ENCODE measurements at places on chromosomes 12 and 14.

- DNase-seq = no peak
Observed at GRCh38 chr14:22535126-22535525, 53.9 kb downstream of the DAD1 start.

- DNase-seq = no peak
Observed at GRCh38 chr14:44420226-44420625, 86.9 kb downstream of the FSCB start.

DNA sequence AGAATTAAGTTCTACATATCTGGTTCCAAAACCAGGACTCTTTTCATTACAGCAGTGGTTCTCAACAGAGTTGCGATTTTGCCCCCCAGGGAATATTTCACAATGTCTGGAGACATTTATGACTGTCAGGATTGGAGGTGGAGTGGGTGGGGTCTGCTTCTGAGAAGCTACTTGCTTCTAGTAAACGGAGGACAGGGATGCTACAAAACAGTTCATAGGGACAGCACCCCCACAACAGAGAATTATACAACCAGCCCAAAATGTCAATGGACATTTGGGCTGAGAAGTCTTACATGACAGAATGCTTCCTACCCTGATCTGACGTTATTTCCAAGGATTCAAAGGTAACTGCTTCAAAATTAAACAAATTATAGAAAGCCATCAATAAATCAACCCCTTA, 739 bp upstream of the SPATA7 start:
- no peak for DNase-seq

GRCh38 chr14:74973905-74974363, 18.5 kb upstream of the PGF start:
- DNase-seq = no peak

DNA sequence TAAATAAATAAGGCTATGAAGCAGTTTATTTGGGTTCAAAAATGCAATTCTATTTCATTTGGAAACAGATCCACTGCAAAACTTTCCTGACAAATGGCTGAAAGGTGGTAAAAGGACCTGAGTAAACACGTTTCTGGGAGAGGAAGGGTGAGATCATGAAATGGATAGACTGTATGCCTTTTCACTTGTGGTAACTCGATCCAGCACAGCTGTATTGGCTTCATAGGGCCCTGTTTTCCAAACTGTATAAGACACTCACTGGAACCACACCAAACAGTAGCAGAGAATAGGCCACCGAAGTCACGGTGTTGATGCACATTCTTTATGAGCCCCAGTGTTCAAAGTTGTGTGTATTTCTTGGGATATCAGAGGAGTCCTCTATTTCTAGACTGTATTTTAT, 325.2 kb upstream of the DIO2 start:
- no peak for DNase-seq

GRCh38 chr14:99675951-99676350, 8.1 kb upstream of the CYP46A1 start:
- DNase-seq = no peak

- DNase-seq = no peak
Observed at GRCh38 chr12:114664651-114665320, 19.2 kb downstream of the TBX3 start.

GRCh38 chr14:93116676-93117200, 1.0 kb upstream of the ITPK1 start:
- DNase-seq = no peak

DNA sequence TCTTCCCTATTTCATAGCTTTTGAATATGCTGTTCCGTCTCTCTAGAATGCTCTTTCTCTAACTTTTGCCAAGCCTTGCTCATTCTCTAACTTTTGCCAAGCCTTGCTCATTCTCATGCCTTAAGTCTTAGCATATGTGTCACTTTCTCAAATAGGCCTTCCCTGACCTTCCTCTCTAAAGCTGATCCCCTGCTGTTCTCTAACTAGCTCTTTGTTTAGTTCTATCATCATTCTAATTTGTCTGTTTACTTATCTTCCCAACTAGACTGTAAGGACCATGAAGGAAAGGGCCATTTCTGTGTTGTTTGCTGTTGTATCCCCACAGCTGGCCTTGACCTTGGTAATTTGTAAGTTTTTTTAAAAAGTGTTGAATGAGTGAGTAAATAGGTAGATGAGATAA, 71.1 kb downstream of the ZNF641 start:
- no peak for DNase-seq

- no peak for DNase-seq
Observed at GRCh38 chr12:29191267-29191850, 42.3 kb downstream of the FAR2 start.

DNA sequence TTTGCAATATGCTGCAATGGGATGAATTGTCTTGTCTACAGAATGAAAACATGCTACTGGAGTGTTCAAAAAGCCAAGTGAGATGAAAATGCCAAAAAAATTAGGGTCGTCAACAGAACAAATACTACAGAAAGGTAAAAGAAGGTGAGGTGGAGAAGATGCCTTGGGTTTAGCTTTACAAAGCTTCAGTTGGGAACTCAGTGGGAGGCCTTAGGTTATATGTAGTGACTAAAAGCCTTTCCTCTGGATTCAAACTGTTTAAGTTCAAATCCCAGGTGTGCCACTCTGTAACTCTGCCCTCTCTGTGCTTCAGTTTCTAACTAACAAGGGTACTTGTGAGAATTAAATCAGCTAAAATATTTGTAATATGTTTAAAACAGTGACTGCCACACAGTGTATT, 84.9 kb upstream of the PDE3A start:
- no peak for DNase-seq

- peak; percentile 86 for DNase-seq
Observed at GRCh38 chr12:45725631-45726602, 3.6 kb upstream of the ARID2 start.

- no peak for DNase-seq
Observed at GRCh38 chr12:31599053-31599452, 8.1 kb upstream of the DENND5B start.

- DNase-seq = no peak
Observed at GRCh38 chr12:56878010-56878339, 56.2 kb downstream of the SDR9C7 start.

- DNase-seq = no peak
Observed at GRCh38 chr12:34163443-34163842, 141.1 kb downstream of the ALG10 start.

- DNase-seq = peak; percentile 7
Observed at GRCh38 chr14:88189417-88190191, 133.5 kb downstream of the KCNK10 start.

- DNase-seq = peak; percentile 43
Observed at GRCh38 chr14:90381999-90382451, 14.8 kb upstream of the CALM1 start.

DNA sequence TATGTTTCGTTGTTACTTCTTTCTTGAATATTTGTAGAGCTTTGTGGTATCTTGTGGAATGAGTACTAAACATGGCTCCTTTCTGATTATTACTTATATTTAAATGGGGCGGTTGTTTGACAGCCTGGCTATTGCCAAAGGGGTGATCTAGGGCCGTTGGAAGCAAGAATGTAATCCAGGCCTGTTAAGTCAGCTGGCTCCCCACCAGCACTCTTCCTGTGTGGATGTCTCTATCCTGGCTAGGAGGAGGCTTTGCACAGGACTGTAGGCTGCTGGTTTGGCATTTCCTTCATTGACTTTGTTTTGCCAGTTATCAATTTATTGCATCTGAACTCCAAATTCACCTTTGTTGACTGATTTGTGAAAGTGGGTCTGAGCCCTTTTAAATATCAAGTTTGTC, 5.6 kb downstream of the FAM234B start:
- DNase-seq = no peak

DNA sequence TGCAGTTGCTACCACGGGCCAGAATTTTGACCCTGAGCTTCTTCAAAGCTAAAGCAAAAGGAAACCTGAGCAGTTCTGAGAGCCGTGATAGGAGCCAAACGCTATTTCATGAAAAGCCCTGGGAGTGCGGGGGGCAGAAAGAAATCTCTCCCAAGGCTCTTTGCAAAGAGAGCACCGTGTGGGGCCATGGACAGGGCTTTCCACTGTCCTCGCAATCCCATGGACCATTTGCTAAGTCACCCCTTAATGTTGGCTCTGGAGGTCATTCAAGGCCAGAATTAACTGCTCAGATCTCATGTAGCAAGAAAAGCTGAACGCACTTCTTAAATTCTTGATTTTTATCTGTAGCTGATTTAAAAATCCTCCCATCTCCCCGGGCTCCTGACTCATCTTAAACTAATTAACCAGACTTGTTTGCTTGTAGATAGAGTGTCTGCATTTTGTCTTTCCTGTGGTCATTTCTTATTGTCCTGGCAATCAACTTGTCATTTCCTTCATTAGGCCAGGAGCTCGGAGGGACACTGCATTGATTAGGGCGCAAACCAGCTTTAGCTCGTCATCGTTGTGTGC, 24.8 kb downstream of the CLSTN3 start:
- no peak for DNase-seq

DNA sequence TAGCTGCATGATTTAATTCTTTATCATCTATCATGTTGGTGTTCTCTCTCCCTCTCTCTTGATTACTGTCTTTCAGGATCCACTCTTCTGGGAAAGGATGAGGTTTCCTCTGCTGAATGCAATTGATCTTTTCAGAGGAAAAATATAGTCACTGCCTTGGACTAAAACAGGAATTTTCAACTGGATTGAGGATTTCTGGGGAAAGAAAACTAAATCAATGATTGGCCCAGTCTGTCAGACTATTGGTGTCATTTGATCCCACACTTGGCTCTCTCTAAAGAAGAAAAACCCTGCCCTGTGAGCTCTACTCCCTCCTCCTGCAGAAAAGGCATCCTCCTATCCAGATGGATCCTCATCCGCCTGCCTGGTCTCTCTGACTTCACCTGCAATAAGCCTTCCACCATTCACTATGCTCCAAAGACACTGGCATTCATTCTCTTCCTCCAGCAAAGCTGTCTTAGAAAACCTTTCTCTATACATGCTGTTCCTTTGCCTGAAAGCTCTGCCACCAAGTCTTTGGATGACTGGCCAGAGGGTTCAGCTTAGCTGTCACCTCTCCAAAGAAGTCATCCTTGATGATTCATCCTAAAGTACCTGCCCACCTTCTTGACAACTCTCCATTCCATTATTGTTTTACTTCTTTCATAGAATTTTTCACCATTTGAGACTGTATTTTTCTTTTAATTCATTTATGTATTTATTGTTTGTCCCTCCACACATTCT, 127.7 kb upstream of the CAND1 start:
- no peak for DNase-seq

- DNase-seq = no peak
Observed at GRCh38 chr12:24102676-24103075, 153.2 kb upstream of the SOX5 start.

DNA sequence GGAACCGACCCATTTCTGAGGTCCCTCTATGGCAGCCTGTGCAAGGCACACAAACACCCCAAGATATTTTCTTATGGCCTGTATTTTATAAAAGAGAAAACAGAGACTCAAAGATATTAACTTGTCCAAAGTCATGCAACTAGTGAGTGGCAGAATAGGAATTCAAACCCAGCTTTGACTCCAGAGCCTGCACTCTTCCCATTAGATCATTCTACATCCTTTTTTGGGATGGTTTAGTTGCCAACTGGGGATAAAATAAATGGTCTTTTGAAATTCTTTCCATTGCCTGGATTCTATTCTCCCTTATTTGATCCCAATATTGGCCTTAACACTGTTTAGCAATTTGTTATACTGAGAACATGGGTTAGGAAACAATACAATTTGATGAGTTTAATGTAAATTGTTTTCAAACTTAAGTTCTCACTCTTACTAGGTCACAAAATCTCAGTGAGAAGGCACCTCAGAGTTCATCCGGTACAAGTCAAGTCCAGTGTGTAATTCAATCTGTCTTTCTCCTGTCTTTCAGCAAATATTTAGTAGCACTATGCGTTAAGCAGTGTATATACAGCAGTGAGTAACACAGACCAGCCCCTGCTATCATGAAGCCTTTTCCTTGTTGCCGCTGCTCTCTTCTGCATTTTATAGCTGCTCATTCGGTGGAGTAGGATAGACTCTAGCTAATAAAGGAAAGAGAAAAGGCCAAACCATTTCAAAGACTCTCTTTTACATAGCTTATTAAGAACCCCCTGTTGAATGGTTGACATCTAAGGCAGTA, 162.1 kb upstream of the IFNG-AS1 start:
- DNase-seq = no peak

- no peak for DNase-seq
Observed at GRCh38 chr12:70157099-70157498, 86.1 kb upstream of the CNOT2 start.

GRCh38 chr12:79566452-79567174, 124.2 kb downstream of the PAWR start:
- no peak for DNase-seq

DNA sequence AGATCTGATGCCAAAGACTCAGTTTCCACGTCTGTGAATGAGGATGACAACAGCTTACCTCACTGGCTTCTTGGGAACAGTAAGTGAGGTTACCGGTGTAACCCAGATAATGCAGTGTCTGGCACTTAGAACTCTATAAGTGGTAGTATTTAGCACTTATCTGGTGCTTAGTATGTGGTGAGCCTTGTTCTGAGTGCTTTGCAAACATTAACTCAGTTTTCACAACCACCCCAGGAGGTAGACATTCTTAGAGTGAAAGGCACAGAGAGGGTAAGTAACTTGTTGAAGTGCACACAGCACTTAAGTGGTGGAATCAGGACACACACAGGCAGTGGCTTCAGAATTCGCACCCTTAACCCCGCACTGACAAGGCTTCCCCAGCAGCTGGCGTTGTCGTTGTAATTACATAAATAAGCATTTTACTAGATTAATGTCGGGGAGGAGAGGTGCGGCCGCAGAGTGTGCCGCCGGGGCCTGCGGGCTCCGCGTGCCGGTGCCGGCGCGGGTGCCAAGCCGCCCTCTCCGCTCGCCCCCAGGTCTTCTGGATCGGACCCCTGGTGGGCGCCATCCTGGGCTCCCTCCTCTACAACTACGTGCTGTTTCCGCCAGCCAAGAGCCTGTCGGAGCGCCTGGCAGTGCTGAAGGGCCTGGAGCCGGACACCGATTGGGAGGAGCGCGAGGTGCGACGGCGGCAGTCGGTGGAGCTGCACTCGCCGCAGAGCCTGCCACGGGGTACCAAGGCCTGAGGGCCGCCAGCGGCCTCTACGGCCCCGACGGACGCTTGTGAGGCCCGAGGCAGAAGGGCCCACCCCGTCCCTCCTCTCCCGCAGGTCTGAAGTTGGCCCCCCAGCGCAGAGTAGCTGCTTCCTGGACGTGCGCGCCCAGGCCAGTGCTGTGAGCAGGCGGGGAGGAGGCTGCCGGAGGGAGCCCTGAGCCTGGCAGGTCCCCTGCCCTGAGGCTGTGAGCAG, 4.6 kb downstream of the AQP2 start:
- DNase-seq = no peak

- no peak for DNase-seq
Observed at GRCh38 chr12:75641031-75641780, 129.8 kb upstream of the KRR1 start.

- no peak for DNase-seq
Observed at GRCh38 chr12:93317227-93317626, 60.5 kb upstream of the NUDT4 start.

- no peak for DNase-seq
Observed at GRCh38 chr14:89773644-89774316, 180.8 kb downstream of the EFCAB11 start.

DNA sequence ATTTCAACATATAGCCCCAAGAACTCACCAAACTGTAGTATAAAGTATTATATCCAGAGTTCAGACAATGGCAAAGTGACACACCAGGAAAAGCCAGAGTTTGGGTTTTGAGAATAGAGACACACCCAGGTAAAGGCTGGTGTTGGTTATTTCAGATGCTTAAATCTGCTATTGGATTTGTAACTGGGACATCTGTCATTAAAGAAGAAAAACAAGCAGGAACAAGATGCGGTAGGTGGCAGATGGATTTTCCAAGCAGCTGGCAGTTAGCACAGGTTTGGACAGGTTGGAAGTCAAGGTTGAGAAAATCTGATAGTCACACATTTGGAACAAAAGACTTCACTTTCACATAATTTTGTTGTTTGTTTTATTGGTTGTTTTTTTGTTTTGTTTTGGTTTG, 14.4 kb upstream of the CDK17 start:
- DNase-seq = no peak

All from NCI-H1930 (cell line).